Astrocyte of the hippocampus (primary cell): ENCODE measurements at places on chromosomes 6 and 20.
A peak's percentile ranks its signal among the peaks of the same experiment; 100 is the strongest.

DNA sequence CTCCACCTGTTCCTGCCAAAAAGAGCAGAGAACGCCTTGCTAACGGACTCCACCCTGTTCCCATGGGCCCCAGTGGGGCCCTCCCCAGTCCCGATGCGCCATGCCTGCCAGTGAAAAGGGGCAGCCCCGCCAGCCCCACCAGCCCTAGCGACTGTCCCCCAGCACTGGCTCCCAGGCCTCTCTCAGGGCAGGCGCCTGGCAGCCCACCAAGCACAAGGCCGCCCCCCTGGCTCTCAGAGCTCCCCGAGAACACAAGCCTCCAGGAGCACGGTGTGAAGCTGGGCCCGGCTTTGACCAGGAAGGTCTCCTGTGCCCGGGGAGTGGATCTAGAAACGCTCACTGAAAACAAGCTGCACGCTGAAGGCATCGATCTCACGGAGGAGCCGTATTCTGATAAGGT lies 201.8 kb downstream of the SASH1 start:
- no peak for DNase-seq

GRCh38 chr20:17651129-17651759 lies 30.8 kb downstream of the RRBP1 start:
- DNase-seq: no peak

- peak; percentile 0 for DNase-seq
These were observed 19.7 kb downstream of the NPEPL1 start for GRCh38 chr20:58712151-58712791.

DNA sequence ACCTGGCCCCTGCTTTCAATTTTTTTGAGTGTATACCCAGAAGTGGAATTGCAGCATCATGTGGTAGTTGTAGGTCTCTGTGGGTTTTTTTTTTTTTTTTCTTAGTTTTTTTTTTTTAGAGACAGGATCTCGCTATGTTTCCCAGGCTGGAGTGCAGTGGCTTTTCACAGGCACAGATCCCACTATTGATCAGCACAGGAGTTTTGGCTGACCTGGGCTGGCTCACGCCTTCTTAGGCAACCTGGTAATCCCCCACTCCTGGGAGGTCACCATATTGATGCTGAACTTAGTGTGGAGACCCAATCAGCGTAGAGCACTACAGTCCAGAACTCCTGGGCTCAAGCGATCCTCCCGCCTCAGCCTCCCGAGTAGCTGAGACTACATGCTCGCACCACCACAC lies 25.9 kb downstream of the MTO1 start:
- DNase-seq: no peak

- no peak for DNase-seq
These were observed 40.9 kb downstream of the GSTA4 start for GRCh38 chr6:52953911-52954839.

DNA sequence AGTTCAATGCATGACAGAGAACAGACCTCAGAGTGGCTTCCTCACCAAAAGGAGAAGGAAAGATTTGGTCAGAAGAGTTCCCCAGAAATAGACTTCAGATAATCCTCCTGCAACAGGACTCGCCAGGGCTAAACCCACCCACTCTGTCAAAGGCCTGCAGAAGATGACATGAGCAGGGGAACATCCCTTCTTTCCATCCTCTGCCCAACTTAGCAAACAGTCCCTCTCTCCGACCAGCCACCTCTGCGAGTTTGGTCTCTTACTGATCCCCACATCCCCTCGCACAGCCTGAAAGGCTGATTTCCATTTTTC lies 7.5 kb downstream of the NFATC2 start:
- no peak for DNase-seq

GRCh38 chr6:82524031-82524430 lies 160.4 kb downstream of the TPBG start:
- no peak for DNase-seq

DNA sequence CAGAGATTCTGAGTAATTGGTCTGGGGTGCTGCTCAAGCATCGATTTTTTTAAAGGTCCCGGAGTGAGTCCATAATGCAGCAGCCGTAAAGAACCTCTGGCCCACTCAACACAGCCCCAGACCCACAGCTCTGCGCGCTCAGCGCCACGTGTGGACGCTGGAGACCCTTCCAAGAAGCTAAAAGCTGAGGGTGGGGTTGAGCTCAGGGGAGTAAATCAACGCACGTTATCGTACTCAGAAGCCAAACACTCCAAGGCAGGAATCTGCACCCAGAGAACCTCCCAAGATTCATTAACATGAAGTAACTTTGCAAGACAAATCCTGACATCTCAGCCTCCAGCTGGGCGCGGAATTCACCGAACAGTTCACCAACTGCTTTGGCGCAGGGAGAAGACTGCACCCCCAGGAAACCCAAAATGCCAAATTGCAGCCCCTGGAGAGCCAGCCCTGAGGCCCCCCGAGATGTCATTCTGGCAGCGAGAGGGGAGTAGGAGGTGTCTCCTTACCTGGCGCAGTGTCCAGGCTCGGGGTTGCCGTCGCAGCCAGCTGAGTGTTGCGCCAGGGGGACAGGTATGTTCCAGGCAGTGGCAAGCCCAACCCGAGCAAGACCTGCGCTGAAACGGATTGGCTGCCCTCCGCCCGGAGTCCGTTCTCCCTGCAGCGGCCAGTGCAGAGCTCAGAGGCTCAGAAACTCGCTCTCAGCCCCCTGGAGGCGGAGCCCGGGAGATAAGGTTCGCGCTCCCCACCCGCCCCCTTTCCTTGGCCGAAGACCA lies at the start of gene COL21A1:
COL21A1 (minus strand) TSS at position 700 of the 773 bp plus-strand sequence. CDS start 64,962 bp downstream, outside the sequence.
- peak; percentile 36 for DNase-seq

- DNase-seq: no peak
These were observed 258.9 kb downstream of the KIF16B start for GRCh38 chr20:16314320-16314719.

- DNase-seq: peak; percentile 76
These were observed at the start of gene ZNF311 for GRCh38 chr6:29005183-29005885. Gene ZNF311, minus strand, starts transcription at chr6:29005315. Its CDS starts 1,361 bp downstream, at chr6:29003954.

GRCh38 chr6:3345836-3346235 lies 87.1 kb downstream of the PSMG4 start:
- no peak for DNase-seq

DNA sequence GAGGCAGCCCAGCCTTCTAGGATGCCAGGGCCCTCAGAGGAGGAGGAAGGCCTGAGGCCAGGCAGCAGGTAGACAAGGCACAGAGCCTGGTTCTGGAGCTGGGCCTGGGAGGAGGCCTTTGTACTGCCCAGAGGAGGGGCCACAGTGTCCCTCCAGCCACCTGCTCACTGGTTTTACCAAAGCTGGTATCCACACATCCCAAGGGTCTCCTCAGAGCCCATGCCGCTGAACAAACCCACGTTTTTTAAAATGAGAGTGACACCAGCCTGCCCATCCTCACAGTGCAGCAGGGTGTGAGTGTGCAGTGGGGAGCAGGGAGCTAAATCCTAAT lies 162.7 kb downstream of the LY86 start:
- DNase-seq: no peak

DNA sequence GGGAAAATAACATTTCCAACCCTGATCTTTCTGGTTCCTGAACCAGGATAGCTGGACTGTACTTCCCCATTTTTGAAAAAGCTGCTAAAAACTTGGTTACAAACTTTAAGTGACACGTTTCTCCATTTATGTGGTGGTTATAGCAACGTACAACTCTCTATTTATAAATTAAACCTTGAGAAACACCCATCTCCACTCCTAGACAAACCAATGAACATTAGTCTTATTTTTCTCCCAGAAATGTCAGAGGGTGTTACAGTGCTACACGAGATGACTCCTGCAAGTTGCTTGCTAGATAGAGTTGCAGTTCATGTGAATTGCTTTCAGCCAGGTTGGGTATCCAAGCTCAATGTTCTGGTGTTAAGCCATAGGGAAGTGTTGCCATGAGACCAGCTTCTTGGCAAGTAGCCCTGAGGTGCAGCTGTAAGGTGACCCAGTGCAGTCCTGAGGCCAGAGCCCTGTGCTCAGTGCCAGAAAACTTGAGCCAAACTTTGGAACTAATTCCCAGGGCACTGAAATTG lies 51.3 kb upstream of the REV3L start:
- DNase-seq: peak; percentile 79

DNA sequence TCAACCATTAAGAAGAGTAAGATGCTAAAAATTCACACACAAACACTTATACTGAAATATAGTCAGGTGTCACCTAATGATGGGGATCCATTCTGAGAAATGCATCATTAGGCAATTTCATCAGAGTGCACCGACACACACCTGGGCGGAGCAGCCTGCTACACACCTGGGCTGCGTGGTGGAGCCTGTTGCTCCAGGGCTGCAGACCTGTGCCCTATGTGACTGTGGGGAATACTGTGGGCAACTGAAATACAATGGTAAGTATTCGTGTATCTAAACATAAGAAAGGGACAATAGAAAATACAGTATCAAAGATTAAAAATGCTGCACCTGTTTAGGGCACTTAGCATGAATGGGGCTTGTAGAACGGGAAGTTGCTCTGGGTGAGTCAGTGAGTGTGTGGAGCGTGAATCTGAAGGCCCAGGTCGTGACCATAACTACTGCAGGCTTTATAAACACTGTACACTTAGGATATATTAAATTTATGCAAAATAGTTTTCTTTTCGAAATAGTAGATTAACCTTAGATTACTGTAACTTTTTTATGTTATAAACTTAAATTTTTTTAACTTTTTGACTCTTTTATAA lies 124.4 kb upstream of the AFDN start:
- no peak for DNase-seq

GRCh38 chr6:161273274-161273751 lies 548 bp downstream of the AGPAT4 start:
- peak; percentile 78 for DNase-seq

- no peak for DNase-seq
These were observed 648.0 kb upstream of the GJE1 start for GRCh38 chr6:141484711-141485110.

GRCh38 chr6:118770112-118770788 lies 118.9 kb upstream of the CEP85L start:
- no peak for DNase-seq

GRCh38 chr6:157579467-157580031 lies 198.6 kb downstream of the ZDHHC14 start:
- peak; percentile 61 for DNase-seq

- no peak for DNase-seq
These were observed 43.0 kb downstream of the RALGAPB start for GRCh38 chr20:38515631-38516030.

- peak; percentile 17 for DNase-seq
These were observed at the start of gene ADGRF4 for GRCh38 chr6:47698342-47698787. Gene ADGRF4, plus strand, starts transcription at chr6:47698580. Its CDS starts 8,666 bp downstream, at chr6:47707246.

DNA sequence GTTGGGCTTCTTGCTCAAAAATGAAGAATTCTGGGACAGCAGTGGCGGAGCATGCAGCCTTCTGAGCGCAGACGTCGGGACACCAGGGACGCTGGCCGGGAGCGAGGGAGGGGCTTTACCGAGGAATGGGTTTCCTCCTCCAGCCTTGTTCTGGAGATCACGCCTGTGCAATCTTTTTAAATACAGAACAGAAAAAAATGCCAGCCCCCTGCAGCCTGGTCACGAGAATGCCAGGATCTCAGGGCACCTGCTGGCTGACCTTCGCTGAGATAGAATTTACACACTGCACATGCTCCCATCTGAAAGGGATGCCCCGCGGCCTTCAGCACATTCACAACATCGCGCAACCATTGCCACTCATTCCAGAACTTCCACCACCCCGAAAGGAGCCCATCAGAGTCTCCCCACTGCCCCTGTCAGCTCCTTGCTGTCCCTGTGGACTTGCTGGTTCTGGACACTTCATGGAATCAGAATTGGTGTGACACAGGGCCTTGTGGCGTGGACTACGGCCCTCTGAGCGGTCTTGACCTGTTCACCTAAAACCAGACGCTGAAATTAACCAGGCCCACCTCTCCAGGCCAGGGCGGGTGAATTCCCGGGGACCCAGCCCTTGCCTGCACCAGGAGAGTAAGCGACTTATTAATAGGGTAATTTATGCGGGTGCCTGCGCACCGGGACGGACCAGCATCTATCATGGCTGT lies 20.6 kb upstream of the BHLHE23 start:
- DNase-seq: no peak

DNA sequence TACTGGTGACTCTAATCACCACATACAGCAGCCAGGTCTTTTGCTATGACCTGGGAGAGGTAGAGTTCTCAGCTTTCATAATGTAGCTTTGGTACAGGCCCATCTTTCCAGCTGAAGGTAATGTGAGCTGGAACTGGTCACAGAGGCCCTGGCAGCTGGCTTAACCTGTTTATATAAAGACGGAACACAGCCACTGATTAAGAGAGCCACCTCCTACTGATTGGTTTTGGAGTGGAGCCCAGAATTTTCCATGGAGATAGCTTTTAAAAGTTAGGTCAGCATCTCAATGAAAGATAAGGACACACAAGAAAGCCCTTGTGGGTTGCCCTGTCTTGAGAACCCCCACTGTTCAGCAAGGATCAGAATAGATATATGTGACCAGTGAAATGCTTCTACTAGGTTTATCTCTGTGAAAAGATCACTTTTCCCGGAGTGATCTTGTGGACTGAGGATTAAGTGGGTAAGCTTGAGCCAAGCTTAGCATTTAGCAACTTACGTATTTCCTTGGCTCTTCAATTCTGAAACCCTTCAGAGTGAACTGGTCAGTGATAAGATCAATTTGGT lies 213.7 kb upstream of the CITED2 start:
- DNase-seq: peak; percentile 80

DNA sequence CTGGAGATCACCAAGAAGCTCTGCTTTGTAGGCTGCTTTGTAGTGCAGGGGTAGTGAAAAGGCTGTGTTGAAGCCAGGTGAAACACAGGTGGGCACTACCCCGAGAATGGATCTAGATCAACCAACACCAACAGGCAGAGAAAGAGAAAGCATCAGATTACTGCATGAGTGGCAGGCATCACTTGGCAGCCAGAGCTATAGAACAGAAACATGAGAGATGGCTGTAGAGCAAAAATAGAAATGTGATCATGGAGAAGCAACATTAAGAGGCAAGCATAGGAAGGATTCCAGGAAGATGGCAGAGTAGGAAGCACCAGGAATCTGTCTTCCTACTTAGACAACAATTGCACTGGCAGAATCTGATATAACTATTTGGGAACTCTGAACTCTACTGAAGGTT lies 311.1 kb upstream of the TCF21 start:
- DNase-seq: no peak

- DNase-seq: peak; percentile 79
These were observed 152.7 kb upstream of the ENPP5 start for GRCh38 chr6:46323312-46323965.

DNA sequence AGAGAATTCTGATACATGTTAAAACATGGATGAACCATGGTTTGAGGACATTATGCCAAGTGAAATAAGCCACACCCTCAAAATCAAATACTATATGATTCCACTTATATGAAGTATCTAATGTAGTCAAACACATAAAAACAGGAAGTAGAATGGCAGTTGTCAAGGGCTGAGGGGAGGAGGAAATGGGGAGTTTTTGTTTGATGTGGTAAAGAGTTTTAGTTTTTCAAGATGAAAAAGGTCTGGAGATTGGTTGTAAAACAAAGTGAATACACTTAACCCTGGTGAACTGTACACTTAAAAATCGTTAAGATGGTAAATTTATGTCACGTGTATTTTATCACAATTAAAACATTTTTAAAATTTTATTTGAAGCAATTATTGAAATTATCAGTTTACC lies 127.4 kb upstream of the GRIK2 start:
- DNase-seq: no peak
